ENCODE measurements at places on chromosomes 13 and 19.

- DNase-seq: no peak
These were observed 1.1 kb upstream of the ZNF581 start for GRCh38 chr19:55642153-55643002.

DNA sequence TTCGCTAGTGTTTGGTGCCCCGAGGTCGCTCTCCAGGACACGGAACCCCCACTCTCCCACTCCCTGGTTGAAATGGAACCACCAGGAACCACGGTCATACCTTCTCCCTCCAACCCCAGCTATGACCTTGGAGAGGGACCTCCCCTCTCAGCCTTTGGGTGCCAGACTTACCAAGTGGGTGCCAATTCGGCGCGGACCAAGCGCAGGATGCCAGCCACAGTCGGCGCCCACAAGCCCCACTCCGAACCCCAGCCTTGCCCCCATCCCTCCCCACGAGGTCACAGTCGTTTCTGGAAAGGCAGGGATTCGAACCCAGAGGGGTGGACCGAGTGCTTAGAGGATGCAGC lies 910 bp downstream of the PDE4C start:
- no peak for DNase-seq

DNA sequence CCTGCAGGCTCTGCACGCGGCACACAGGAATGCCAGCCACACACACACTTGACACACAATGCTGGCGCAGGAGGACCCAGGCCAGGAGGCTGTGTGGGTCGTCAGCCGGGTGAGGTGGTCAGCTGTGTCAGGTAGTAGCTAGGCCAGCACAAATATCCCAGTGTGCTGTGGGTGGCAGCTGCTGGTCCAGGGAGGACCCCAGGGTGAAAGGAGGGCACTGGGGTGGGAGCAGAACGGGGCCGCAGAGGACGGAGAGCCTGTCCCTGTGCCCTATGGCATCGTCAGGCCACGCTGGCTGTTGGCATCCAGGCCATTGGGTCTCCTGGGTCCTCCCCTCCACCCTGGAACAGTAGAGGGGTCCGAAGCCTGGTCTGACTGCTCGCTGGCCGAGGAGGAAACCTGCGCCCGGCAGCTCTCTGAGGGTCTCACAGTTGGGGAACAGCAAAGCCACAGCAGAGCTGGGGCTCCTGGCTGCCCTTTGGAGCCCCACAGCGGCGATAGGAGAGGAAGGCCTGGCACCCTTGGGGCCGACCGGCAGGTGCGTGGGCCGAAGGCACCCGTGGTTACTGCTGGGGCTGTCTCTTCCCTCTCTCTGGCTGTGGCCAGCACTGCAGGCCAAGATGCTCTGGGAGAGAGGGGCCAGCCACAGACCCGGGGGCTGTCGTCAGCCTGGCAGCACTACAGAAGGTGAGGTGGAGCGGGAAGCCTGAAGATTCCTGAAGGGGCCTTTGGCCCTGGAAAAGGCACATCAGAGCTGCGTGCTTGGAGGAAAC lies 27.3 kb downstream of the C13orf46 start:
- no peak for DNase-seq

DNA sequence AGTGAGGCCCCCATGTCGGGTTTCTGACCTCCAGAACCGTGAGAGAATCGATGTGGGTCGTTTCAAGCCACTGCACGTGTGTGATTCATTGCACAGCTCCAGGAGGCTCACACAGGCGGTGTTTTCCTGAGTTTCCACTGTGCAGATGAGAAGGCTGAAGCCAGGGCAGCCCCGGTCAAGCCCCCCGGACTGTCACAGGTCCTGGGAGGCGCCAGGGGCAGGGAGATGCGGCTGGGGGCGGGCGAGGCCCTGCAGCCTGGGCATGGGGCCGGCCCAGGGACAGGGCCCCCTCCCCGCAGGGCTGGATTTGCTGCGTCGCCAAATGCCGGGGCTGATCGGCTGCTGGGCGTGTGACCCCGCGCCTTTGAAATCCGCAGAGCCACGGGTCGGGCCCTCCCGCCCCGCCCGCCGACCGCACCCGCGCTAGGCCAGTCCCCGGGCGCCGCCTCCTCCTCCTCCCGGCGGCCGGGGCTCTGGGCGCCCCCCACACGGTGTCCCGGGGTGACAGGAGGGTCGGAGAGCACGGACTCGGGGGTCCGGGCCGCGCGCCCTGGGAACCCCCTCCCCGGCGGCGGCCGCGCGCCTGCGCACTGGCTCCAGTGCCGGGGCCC lies 9.9 kb upstream of the MKNK2 start:
- DNase-seq: no peak

- peak; percentile 94 for DNase-seq
These were observed 5.6 kb downstream of the APC2 start for GRCh38 chr19:1455336-1456120.

DNA sequence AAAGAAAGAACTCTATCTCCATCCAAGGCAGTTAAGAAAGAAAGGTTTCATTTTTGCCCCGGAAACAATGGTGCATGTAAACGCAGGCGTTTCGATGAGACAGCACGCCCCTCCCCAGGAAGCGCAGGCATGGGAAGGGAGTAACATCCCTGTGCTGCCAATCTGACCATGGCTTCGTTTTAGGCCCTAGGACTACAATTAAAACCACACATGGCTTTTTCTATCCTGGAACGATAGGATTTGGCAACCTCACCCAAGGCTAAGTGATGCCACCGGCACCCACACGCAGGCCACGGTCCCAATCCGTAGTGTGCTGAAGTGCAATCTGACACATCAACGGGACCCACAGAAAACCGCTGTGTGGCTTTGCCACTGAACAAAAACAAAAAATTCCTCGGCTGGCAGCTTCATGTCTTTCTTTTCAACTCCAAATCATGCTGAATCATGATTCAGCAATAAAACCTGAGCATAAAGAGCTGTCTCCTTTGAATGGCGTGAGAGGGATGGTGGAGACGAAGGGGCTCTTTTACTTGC lies 24.2 kb downstream of the RANBP3 start:
- no peak for DNase-seq

Data from ELF-1 (cell line).